Thyroid gland (tissue), 4 donors: ENCODE measurements at places on chromosomes 2 and 18. TPM values are rescaled to one million over a fixed set of nuclear protein-coding genes. Genes with fewer than 3 reads are reported as not detected.

DNA sequence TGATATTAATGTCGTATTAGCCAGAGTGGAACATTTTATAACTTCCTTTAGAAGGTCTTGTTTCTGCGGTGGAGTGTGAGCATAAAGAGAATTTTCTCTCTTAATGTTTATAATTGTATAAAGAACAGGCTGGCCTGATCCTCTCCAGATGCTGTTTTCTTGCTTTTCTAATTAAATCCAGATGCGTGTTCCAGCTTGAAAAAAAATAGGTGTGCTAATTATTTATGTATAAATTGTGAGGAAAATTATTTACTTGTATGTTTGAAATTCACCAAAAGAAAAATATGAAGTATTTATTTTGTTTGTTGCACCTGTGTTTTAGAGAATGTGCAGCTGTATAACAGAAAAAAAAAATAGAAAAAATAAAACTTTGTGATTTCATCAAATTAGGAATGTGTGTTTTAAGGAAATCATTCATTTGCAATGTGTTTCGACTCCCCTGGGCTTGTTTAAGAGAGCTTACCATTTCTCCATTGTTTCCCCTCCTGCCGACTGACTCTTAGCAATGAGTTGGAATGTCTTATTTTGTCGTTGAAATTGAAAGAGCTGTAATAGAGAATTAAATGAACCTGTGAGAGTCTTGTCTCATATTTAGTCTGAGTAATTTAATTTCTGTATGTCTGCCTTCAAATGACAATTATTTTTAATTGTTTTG lies 220.1 kb upstream of the NXPH2 start:
- no peaks in the 10 kb centered on the region for H3K27me3 ChIP-seq
- DNase-seq: no peak
- no peaks in the 10 kb centered on the region for H3K4me1 ChIP-seq

DNA sequence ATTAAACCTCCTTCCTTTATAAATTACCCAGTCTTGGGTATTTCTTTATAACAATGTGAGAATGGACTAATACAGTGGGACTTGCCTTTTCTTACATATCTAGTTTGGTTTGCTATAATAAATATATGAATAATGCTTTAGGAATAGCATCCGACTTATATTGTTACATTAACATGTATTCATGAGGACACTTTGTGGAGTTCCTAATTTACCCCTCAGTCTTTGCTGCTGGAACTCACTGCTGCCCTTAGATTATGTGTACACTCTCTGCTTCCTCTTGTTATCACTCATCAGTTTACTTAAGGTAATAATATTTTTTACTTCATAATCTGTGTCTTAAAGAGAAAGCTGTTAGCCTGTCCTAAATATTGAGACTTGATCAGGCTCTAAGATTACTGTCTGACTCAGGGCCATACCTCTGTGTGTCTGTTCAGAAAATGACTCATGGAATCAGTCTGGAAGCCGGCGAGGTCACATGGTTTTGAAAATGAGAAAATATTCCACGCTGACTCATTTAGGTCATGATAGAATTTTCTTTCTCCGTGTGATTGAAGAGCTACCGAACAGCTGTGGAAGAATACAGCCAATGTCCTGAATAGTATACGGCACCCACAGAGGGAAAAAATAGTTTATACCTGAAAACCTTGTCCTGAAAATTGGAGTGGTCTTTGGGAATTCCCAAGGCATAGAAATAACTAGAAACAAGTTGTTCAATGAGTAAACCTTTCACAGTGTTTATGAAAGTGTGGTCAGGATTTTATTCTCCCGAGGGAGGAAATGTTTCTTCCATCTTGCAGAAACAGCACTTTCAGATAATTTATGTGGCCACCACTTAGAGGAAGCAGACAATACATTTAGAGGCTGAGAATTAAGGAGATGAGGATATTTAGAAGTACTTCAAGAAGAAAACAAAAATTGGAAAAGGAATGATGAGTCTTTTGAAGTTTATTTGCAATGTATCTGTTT lies 156.4 kb downstream of the DSEL start:
- no peaks in the 10 kb centered on the region for H3K27me3 ChIP-seq
- peak overlapping the region; percentile 46 for H3K27ac ChIP-seq
- no peaks in the 10 kb centered on the region for H3K36me3 ChIP-seq
- no peaks in the 10 kb centered on the region for H3K4me1 ChIP-seq
- no peak for DNase-seq

DNA sequence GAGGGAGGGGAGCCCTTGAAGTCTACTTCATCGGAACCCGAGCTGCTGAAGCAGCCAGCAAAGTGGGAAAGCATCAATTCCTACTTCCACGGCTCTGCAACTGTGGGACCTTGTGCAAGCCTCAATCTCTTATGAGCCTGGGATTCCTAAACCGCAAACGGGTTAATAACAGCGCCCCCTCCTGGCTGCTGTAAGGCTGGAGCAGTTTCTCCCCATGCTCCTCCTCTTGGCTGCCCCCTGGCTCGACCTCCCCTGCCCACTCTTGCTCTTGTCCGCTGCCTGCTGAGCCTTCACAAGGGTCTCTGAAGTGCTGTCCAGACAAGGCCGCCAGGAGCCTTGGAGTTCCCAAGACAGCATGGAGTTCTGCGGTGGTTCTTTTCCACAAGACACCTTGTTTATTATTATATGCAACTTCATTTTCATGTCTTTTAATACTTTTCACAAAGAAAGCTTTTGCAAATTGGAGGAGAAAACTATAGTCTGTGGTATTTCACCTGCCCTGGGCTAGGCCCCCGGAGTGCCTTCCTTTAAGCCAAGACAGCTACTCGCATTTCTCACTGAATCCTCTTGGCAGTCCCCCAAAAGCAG lies 157.2 kb downstream of the DDX1 start:
- H3K27me3 ChIP-seq: no peaks in the 10 kb centered on the region
- H3K27ac ChIP-seq: no peak overlapping the region
- H3K4me1 ChIP-seq: peaks cover 35% of the 10 kb centered on the region

DNA sequence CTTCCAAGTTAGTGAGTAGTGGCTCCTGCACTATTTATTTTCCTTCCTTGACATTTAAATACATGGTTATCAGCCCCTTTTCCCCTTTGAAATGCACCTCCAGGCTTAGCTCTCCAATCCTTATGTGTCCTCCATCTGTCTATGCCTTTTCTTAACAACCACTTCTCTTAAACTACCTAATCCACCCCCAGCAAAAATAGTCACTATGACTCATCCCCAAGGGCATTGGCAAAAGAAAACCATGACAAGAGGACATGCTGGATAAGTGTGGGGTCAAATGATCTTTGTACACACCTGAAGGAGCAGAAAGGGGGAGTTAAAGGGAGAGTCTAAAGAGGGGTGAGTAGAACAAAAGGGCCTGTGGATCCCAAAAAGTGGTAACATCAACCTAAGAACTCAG lies 127.2 kb downstream of the ANKRD44 start:
- no peak overlapping the region for H3K4me3 ChIP-seq
- H3K27me3 ChIP-seq: no peaks in the 10 kb centered on the region
- no peaks in the 10 kb centered on the region for H3K36me3 ChIP-seq

DNA sequence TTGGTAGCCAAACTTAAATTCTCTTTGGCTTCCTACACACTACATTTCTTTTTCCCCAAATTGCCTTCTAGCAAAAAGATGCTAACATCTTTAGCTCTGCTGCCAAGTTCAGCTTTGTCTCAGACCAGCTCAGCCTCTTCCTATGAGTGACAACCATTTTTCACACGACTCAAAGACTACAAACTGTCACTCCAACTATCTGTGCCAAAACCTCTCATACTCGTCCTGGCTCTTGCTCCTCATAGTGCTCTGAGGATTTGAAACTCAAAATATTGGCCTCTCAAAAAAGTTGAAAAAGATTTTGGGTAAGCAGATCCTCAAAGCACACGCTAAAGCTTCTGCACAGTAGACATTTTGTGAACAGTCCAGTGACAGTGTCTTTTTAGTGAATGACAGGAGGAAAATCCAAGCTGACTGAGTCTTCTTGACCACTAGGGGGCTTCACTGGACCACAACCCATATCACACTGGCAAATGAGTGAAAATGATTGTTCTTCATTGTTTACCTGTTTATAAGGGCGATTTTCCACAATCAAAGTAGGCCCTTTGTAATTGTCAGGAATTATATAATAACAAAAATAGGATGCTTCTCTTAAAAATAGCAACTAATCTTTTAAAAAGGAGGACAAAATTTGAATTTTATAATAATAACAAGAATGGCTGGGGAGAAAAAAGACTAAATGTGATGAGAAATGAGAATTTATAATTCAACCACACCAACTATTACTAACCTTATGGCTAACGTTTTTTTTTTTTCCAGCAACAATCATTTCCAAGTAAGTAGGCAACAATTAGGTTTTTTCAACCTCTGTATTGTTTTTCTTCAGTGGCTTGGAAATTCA lies 85.5 kb upstream of the PGAP1 start:
- peak; percentile 9 for DNase-seq
- H3K4me3 ChIP-seq: no peak overlapping the region
- H3K4me1 ChIP-seq: no peaks in the 10 kb centered on the region

DNA sequence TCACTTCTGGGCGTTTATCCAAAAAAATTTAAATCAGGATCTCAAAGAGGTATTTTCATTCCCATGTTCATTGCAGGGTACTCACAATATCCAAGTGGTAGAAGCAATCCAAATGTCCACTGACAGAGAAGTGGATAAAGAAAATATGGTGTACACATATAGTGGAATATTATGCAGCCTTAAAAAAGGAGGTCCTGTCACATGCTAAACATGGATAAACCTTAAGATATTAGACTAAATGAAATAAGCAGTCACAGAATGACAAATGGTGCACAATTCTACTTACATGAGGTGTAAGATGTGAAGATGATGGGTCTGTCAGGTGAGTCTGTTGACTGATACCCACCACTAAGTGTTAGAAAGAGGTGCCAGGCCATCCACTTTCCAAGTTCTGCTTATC lies 140.6 kb downstream of the THNSL2 start:
- H3K4me3 ChIP-seq: no peak overlapping the region
- no peaks in the 10 kb centered on the region for H3K27me3 ChIP-seq
- no peak for DNase-seq
- H3K36me3 ChIP-seq: no peaks in the 10 kb centered on the region
- H3K27ac ChIP-seq: no peak overlapping the region
- H3K4me1 ChIP-seq: no peaks in the 10 kb centered on the region

DNA sequence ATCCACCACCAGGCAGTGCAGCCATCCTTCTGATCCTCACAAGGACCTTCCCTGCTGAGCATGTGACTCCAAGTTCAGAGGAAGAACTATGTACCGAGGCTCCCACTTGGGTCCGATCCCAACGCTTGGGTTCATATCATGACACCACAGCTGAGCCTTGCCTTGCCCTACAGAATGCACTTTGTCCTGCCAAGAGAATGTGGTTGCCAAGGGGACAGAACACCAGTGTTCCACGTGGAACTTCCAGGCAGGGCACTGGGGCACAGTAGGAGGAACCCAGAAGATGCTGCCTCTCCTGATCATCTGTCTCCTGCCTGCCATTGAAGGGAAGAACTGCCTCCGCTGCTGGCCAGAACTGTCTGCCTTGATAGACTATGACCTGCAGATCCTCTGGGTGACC lies at the start of gene TEX51:
Gene TEX51 (plus strand): TSS at position 255 of the 400 bp plus-strand sequence. CDS start 29 bp downstream, at position 284.
- DNase-seq: no peak
- no peaks in the 10 kb centered on the region for H3K27me3 ChIP-seq
- H3K36me3 ChIP-seq: no peaks in the 10 kb centered on the region
- H3K4me3 ChIP-seq: no peak within 1 kb of the TSS
- no peaks in the 10 kb centered on the region for H3K4me1 ChIP-seq
- no peak within 1 kb of the TSS for H3K27ac ChIP-seq

Gene AGXT
- not detected for total RNA-seq

Gene FAM110C
- total RNA-seq: 10.0 TPM

Gene ABCG5
- not detected for total RNA-seq

Gene DYNAP
- not detected for total RNA-seq

Gene NDUFB3
- total RNA-seq: 91.8 TPM

Gene MAP3K20
- 34.5 TPM for total RNA-seq

Gene CDH20
- 1.2 TPM for total RNA-seq

Gene BOLL
- 0.27 TPM for total RNA-seq

Gene SEMA4F
- 4.3 TPM for total RNA-seq

Gene SDC1
- 28.0 TPM for total RNA-seq
